Posterior cingulate gyrus (tissue), 11 donors: ENCODE measurements at places on chromosomes 4 and X.

DNA sequence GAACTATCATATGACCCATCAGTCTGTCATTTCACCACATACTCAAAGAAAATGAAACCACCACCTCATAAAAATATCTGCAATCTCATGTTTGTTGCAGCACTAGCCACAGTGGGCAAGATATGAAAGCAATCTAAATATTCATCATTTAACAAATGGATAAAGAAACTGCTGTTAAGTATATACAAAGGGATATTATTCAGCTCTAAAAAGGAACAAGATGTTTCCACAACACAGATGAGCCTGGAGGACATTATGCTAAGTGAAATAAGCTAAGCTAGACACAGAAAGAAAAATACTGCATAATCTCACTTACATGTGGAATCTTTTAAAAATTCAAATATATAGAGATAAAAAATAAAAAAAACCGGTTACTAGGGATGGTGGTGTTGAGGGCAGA, 108.2 kb upstream of the BRWD3 start:
- DNase-seq, result no peak

DNA sequence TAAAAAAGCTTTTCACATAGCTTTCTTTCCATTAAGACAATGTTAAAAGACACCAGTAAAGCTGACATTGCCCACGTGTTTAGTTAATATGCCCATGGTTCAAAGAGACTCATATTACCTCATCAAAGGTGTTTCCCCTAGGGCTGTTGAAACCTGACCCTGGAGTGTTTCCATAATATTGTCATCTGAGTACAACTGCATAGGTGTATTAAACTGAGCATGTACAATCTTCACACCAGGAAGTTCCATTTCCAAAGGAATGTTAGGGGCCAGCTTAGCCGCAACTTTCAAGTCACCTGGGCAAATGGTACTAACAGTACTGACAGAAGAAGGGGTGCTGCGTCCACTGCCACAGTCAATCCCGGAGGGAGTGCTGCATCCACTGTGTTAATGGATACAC, 27.1 kb downstream of the PDLIM3 start:
- DNase-seq, result no peak

DNA sequence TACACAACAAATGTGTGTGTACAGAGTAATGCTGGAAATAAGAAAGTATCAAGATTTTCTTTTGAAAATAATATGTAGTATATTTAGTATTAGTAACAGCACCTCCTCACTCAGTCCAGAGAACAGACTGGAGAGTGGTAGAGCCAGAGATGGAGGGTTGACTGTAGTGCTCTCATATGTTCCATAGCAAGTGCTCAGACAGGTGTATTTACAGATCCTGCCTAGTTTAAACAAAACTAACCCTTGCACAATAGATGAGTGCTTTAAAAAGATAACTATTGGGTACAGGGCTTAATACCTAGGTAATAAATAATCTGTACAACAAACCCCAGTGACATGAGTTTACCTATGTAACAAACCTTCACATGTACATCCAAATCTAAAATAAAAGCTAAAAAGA, 381.0 kb upstream of the EMCN start:
- no peak for DNase-seq

- DNase-seq, result peak; percentile 32
These were observed at the start of gene ZNF732 for GRCh38 chr4:304969-305680. ZNF732 (minus strand) TSS chr4:305474; CDS start chr4:305310, 164 bp downstream.

GRCh38 chrX:103774070-103774642, 2.5 kb upstream of the PLP1 start:
- no peak for DNase-seq

GRCh38 chrX:21816136-21816535, 23.3 kb upstream of the MBTPS2 start:
- no peak for DNase-seq

DNA sequence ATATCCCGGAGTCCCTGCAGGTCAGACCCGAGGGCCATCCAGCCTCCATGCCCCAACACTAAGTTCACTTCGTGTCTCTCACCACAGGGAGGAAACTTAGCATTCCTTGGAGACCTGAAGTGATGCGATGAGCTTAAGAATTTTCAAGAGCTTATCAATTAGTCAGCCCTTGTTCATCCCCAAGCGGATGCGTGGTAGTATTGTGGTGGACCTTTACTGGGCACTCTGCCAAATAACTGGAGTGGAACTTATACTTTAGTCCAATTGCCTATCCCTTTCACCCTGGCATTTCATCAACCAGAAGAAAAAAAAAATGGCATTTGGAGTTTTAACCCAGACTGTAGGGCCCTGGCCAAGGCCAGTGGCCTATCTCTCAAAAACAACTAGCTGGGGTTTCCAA, 137.1 kb downstream of the RELL1 start:
- DNase-seq, result no peak

- DNase-seq, result no peak
These were observed 196.2 kb upstream of the TENT5D start for GRCh38 chrX:80223982-80224579.

DNA sequence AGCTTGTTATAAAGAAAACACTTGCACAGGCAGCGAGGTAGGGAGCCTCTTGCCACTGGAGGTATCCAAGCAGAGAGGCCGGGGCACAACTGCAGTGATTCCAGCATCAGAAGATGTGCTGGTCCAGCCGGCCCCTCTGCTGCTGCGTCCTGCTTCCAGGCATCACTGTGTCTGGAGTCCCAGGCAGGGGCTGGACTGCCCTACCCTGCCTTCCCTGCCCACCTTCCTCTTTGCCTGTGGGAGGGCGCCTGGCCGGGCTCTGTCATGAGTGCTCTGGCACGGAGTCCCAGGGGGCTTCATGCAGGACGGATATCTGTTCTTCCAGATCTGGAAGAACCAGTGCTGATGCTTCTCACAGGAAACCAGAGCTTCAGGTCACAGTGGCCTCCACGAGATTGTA, 187.6 kb upstream of the PSAPL1 start:
- no peak for DNase-seq

DNA sequence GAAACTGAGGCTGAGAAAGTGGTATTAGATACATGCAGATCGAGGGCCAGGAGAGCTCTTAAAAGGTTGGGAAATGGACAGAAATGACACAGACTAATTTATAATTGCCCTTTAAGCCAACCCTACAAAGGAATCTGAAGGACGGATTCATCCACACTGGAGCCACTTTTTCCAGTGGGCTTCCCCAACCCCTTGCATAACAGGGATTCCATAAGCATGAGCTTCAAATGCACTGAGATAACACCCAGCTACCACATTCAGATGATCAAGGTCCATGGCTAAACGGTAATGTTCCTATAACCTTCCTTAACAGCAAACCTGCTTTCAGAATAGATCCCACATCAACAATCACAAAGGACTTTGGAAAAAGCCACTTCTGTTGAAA, 34.2 kb downstream of the PLAC1 start:
- no peak for DNase-seq

GRCh38 chr4:3827616-3828492, 61.7 kb downstream of the ADRA2C start:
- DNase-seq, result peak; percentile 60

DNA sequence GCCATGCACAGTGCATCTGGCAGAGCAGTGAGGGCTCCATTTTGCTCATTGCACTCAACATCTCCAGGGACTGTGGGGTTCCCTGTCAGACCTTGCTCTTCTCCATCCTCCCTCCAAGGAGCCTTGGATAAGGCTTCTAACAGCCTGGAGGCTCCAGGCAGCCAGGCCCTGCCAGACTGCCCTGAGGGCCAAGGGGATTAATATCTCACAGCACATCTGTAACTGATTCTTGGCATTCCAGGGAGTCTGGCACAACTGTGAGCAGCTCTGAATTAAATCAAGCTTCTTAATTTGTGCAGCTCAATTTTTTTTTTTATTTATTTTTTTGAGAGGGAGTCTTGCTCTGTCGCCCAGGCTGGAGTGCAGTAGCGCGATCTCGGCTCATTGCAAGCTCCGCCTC, 224.5 kb upstream of the PGRMC2 start:
- DNase-seq, result no peak

GRCh38 chr4:3299122-3299975, 6.5 kb downstream of the RGS12 start:
- DNase-seq, result no peak

DNA sequence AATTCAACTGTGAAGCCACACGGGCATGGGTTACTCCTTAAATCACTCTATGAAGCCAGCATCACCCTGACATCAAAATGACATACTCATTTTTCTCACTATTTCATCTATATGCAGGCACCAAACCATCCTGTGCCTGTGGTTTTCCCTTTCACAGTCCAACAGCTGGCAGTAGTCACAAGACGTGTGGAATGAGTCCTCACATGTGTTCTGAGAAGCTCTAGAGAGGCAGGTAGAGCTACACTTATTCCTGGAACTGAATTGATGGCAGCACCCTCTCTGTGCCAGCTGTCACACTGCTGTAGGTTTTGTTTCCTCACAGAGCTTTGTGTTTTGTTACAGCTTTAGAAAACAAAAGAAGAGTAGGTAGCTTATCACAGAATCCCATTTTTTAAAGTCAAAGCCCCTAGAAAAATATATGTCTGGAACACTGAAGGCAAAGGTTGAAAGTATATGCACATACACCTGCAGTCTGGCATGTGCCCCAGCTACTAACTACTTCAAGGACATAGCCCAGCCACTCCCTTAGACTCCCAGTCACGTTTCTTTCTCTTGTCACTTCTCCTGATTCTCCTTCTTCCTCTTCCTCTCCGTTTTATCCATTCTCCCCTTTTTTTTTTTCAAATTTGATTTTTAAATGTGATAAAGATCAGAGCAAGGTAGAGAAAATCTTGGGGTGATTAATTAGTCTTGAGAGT, 107.1 kb downstream of the ANXA10 start:
- no peak for DNase-seq

GRCh38 chrX:141320801-141321200, 78.5 kb upstream of the SPANXC start:
- no peak for DNase-seq

GRCh38 chr4:6768539-6768905, 14.0 kb upstream of the KIAA0232 start:
- DNase-seq, result no peak

- DNase-seq, result peak; percentile 9
These were observed 9.6 kb upstream of the INTU start for GRCh38 chr4:127622921-127623796.

GRCh38 chr4:126850286-126850685, 782.5 kb upstream of the INTU start:
- DNase-seq, result no peak

GRCh38 chr4:86569103-86569870, 24.8 kb upstream of the PTPN13 start:
- DNase-seq, result no peak

- DNase-seq, result no peak
These were observed 145.7 kb downstream of the RAPGEF2 start for GRCh38 chr4:159248384-159249178.

DNA sequence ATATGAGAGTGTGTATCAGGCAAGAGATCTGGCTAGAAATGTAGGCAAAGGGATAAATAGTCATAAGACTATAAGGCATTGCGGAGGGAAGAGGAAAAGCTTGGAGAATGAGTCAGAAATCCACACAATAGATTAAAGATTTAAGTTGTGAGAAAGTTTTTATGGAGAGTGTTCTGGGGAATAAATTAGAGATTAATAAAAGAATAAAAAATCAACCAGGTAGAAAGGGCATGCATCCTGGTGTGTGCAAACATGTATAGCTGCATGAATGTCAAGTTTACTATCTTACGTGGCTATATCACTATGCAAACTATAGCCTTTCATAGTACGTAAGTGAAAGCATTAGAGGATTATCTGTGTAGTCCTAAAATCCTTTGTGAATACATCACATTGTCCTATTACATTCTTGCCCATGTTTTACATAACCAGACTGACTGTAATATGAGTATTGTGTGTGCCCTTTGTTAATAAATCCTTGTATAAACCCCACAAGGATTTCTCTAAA, 36.9 kb downstream of the SNCA start:
- DNase-seq, result no peak

DNA sequence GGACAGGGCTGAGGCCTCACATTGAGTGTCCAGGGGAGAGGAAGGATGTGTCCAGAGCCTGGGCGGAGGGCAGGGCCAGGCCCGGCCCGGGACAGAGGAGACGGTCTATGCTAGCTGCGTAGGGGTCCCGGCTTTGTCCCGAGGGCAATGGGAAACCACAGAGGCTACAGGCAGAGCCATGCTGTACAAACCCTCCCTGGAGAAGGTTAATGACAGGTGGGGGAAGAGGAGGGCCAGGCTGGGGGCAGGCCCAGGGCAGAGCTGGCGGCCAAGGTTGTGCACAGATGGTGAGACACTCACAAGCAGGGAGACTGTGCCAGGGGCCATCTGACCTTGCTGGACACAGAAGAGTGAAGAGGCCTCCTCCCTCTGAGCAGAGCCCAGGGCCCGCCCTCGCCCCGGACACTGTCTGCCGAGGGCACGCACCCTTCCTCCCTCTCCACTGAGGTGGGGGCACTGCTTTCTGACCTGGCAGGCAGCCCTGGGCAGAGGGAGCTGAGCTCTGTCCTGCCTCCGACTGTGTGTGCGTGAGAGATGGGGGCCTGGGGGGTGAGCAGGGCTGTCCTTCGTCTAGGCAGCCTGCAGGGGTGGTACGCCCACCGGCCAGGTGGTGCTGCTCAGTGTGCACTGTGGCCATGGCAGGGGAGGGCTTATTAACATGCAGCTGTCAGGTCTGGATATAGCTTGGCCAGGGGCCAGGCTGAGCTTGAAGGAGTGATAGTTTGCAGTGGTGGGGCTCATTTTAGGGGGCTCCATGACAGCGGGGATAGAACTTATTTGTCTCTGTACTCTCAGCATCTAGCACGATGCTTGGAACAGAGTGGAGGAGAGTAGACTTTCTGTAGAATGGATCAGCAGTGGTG, 75.7 kb upstream of the LRPAP1 start:
- no peak for DNase-seq

DNA sequence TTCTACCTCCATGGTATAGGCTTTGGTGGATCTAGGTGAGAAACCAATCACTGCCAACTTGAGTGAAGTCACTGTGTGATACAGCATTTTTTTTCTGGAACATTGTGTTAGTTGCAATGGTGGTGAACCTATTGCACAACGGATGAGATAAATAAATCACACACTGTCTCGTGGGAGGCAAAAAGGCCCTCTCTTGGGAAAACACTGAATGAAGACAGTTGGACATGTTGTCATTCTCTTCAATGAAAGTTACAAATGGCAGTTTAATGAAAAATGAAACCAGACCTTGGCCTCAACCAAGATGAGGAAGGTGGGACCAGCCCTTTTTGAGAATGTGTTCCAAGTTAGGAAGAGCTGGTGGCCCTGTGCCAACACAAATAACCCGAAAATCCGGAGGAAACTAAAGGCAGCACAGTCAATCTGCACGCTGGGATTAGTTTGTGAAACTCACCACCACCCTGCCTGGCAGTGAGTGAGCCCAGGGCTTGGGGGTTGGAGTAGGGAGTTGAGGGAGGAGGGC, 5.4 kb upstream of the ADGRG2 start:
- DNase-seq, result no peak

GRCh38 chr4:41455206-41455605, 82.8 kb upstream of the LIMCH1 start:
- no peak for DNase-seq

DNA sequence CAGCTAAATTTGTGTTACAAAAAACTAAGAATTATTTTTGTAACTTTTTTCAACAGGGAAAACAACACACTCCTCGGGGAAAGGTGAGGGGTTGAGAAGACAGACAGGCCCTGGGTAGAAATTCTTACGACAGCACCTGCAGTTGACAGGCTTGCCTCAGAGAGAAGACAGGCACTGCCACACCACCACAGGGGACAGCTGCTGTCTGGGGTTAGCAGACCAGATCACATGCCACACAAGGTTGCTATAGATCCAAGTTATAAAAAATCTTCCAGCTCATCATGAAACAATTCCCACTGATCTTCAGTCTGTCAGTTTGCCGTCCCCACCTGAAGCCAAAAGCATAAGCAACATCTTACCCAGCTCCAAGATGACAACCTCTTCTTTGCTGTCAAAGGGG, 143.2 kb upstream of the ZCCHC13 start:
- DNase-seq, result no peak

- no peak for DNase-seq
These were observed 318.3 kb upstream of the GATB start for GRCh38 chr4:152079079-152079478.
